ENCODE measurements at places on chromosomes 5 and 9.

DNA sequence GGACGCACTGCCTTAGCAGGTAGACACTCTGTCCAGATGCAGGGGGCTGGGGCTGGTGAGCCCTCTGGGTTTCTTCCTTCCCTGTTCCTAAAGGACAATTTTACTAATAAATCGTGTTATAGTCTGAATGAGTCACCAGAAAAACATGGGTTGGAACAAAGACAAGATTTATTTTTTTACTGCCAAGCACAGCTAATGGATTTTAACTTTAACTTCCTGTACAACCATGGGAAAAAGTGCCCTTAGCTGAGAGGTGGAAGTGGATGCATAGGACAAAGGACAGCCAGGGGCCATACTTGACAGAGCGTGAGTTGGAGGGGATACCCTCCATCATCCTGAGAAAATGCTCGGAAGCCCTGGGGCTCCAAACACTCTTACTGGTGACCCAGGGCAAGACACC, 300.7 kb downstream of the MSX2 start:
- no peak for DNase-seq

GRCh38 chr5:10825897-10826644, 65.0 kb upstream of the DAP start:
- DNase-seq = no peak

- DNase-seq = no peak
Observed at GRCh38 chr5:172779691-172780341, 8.8 kb upstream of the DUSP1 start.

GRCh38 chr5:59999056-59999455, 105.5 kb upstream of the PDE4D start:
- no peak for DNase-seq

DNA sequence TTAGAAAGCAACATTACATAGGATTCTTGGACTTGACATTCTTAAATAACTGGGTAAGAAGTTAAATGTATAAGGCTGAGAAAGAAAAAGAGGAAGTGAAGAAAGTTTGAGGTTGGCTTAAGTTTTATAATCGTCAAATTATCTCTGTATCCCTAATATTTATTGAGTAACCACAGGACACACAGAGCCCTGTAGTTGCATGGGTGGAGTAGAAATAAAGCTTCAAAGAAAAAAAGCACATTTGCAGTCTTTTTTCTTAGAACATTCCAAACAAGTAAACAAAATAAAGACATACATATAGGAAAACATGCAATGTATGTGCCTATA, 137.0 kb downstream of the CCDC192 start:
- DNase-seq = no peak

DNA sequence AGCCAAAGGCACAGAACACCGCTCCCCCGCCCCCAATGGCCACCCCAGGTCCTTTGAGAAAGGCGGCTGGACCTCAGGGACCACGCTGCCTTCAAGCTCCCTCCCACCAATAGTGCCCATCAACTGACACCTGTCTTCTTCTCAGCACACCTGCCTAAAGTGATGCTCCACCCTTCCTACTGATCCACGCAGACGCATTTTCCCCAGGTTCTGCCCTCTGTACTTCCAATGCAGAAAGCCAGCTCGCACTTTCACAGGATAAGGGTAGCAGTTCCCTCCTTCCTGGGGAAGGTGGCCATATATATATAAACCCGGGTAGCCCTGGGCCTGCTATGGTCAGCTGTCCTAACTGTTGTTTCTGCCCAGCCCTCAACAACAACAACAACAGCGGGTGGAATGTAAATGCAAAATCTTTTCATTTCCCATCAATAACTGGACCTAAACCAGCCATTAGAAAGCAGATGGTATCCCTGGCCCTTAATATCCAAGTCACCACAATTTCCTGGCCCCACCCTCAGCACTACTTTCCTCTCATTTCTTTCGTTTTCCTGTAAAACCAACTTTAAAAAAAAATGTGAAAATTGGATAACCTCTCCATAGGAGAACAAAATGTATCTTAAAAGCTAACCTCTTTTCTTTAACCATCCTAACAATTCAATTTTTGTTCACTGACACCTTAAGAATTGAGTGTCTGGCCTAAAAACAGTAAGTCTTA, 1.7 kb downstream of the GOLM1 start:
- peak; percentile 25 for DNase-seq
